ENCODE measurements at places on chromosomes 5 and 9.

- DNase-seq = no peak
Measured at GRCh38 chr5:42927730-42928129, 112.4 kb downstream of the ANXA2R start.

GRCh38 chr5:96893342-96893741 lies 17.0 kb downstream of the ERAP2 start:
- no peak for DNase-seq

DNA sequence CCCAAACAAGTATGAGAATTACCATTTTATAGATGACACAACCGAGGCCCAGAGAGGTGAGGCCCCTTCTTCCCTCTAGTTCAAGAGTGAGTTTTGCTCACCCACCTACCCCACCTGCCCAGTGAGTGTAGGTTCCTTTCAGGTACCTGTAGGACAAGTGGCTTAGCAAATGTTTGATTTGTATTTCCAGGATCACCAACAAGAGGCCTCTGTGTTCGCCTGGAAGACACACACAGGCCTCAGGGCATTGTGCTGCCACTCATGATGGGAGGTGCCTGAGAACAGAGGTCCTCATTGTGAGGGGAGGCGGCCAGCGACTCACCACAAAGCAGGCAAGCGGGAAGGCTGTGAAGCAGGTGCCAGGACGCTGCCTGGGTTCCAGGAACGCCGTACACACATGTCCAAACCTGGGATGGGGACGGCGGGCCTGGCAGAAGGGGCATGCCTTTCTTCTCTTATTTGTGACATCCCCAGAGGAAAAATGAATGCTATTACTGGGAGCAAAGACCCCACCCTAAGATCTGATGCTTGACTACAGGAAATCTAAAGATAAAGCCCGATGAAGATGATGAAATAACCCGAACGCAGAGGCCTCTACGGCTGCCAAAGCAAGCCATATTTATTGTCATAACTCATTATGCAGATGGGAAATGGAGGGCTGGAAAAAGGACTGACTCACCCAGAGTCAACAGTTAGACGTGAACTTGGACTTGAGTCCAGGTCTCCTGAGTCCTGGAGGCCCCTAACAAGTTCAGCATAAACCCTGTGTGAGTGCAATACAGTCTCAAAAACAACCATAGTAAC lies 60.2 kb upstream of the SLC25A51 start:
- no peak for DNase-seq

- no peak for DNase-seq
Measured at GRCh38 chr9:88789785-88790184, 201.5 kb upstream of the S1PR3 start.

DNA sequence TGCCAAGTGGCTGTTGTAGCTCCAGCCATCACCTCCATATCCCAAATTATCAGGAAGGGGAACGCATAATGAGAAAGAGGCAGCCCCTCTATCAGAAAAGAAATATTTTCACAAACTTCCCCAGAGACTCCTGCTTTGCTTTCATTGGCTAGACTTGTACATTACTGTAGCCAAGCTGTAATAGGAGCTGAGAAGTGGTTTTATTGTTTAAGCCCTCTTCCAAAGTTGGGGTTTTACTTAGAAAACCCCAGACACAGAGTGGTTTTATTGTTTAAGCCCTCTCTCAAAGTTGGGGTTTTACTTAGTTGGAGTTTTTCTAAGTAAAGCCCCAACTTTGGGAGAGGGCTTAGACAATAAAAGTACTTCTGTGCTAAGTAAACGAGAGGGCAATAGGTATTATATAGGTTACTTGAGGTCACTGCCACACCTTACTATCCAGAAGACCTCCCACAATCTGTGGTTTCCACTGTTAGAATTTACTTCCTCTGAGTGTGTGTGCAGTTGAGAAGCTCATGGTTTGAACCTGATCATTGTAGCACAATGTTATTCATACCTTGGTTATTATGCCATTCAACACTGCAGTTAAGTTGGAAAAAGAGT lies 215.7 kb upstream of the OTULINL start:
- no peak for DNase-seq

GRCh38 chr5:170361116-170361515 lies 28.1 kb downstream of the KCNMB1 start:
- no peak for DNase-seq

DNA sequence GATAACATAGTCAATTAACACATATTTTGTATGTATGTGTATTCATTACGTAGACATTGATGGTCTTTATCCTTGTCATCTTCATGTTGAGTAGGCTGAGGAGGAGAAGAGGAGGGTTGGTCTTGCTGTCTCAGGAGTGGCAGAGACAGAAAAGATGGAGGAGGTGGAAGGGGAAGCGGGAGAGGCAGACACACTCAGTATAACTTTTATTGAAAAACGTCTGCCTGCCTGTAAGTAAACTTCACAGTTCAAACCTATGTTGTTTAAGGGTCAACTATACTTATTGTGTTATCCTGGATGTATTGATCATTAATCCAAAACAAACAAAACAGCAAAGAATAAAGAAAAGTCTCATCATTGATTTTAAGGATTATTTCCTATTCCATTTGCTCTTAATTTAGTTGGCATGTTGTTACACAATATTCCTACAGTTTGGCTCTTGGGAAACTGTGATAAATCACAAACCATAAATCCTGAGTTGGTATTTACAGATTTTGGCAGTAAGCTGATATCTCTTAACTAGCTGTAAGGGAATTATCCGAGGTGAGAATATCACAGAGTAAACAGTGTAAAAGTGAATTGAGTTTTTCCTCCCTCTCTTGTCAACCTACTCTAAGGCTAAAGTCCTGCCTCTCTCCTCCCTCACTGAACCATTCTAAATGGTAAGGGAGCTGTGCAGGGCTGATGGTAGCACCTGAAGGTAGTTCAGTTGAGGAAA lies 487.2 kb downstream of the SPATA31D1 start:
- no peak for DNase-seq

GRCh38 chr5:146719179-146719578 lies 159.4 kb downstream of the PPP2R2B start:
- DNase-seq = no peak

- DNase-seq = no peak
Measured at GRCh38 chr5:56671571-56671970, 143.8 kb upstream of the MAP3K1 start.

DNA sequence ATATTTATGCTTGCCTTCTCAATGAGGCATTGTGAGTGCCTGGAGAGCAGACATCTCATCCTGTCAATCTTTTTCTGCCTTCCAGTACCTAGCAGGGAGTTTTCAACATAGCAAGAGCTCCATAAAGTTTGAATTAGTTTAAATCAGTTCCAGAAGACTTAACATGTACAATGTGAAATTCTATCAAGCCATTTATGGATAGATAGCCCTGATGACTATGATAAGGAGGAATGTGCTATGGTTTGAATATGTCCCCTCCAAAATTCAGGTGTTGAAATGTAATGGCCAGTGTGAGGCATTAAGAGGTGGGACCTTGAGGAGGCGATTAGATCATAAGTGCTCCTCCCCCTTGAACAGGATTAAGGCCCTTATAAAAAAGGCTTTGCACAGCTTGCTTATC lies 306.9 kb upstream of the SMARCA2 start:
- DNase-seq = no peak

- DNase-seq = no peak
Measured at GRCh38 chr9:99340281-99340680, 118.2 kb downstream of the SEC61B start.

DNA sequence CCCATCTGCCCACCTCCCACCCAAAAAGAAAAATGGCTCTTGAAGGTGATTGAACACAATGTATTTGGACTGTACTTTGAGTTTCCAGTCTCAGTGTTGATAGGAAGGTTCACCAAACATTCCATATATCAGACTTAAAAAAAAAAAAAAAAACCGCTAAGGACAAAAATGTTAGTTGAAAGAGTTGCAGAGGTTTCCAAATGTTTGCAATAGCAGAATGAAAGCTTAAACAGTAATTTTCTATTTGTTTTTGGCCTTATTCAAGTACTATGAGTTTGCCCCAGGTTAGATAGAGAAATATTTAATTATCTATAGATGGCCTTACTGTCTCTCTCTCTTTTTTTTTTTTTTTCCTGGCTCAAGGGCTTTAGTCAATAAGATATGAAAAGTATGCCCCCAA lies 6.1 kb downstream of the LRRTM2 start:
- no peak for DNase-seq

DNA sequence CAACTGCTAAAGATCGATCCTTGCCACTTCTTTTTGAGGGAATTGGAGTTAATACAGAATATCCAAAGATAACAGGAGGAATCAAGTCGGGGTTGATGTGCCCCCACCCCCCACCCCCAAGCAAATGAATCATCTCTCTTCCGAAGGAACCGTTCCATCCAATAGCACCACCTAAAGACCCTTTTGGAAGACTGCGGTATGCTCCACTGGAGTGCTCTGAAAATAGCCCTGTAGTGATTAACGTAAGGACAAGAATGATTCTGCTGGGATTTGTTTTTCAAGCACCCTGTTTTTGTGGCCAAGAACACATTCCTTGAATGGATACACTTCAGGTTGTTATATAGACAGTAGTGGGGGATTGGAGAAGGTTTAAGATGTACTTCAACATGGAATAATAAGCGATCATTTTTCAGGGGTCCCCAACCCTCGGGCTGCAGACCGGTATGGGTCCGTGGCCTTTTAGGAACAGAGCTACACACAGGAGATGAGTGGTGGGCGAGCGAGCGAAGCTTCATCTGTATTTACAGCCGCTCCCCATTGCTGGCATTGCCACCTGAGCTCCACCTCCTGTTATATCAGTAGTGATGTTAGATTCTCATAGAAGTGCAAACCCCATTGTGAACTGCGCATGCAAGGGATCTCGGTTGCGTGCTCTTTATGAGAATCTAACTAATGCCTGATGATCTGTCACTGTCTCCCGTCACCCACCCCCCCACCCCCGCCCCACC lies 44.5 kb upstream of the TMEM252 start:
- DNase-seq = no peak

DNA sequence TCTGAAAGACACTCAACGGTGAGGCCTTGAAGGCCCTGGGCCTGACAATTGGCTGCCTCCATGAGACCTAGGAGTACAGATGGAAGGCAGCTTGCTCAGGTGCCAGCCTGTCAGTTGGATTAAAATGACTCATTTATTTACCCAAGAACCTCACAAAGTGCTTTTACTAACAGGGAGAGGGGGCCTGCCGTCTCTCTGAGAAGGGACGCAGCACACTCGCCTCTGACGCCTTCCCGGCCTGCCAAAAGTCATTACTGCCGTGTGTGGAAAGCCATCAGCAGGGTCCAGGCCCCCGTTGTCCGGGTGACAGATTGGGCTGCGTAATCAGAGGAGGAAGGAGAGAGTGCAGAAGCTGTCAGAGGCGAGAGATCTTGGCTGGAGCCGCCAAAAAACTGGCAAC lies 32.4 kb downstream of the DDX31 start:
- no peak for DNase-seq

All from mesothelial cell of epicardium (in vitro differentiated cells).